Epithelial cell of esophagus (primary cell): ENCODE measurements at places on chromosomes 7 and 10.

- DNase-seq, result no peak
These were observed 155.5 kb upstream of the LRGUK start for GRCh38 chr7:133971625-133972024.

DNA sequence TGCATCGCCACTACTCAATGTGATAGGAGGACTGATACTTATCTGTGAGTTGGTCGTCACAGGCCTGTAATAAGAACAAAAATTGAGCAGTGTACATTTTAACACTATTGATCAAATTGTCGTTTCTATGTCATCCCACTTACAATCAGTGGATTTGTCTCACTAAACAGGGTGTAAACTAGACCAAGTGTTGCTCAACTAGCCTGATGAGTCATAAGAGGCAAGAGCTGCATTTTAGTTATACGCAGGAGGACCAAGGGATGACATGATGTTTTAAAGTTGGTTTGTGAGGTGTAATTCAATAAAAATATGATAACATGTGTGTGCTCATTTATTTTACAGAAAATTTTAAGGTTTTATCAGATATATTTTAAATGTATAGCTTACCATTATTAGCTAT lies 1239.2 kb downstream of the REEP3 start:
- peak; percentile 50 for DNase-seq

GRCh38 chr10:101682172-101682825 lies 12.7 kb downstream of the FBXW4 start:
- no peak for DNase-seq

GRCh38 chr10:10959666-10960065 lies 58.0 kb upstream of the CELF2 start:
- DNase-seq, result no peak

- DNase-seq, result peak; percentile 38
These were observed 58.7 kb downstream of the CYP51A1 start for GRCh38 chr7:92075455-92076158.

DNA sequence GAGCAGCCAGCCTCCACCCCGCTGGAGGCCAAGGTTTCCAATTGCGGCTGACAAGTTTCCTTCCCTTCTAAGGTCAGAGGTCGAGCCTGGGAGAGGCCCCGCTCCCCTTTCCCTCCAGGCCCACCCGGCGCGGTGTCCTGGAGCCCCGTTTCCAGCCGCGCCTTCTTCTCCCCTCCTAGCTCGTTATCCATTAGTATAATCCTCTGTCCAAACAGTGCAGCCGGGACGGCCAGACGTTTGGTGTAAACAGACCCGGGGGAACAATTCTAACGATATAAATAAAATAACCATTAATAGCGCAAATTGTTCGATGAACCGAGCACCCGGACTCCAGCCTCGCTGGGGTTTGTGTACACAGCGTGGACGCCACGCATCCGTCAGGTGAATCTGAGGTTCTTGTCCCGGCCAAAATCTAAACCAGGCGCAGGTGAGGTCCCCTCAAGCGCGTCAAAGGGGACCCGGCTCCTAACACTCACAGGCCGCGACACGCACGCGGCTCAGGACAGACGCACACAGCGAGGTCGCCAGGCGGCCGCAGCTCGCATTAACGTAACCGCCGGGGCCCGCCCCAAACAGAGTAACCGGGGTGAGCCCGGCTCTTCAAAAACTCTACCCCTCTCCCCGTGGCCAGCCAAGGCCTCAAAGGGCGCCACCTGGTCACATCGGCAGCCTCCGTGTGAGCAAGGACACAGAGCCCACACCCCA lies 10.8 kb upstream of the NKX2-3 start:
- DNase-seq, result no peak

DNA sequence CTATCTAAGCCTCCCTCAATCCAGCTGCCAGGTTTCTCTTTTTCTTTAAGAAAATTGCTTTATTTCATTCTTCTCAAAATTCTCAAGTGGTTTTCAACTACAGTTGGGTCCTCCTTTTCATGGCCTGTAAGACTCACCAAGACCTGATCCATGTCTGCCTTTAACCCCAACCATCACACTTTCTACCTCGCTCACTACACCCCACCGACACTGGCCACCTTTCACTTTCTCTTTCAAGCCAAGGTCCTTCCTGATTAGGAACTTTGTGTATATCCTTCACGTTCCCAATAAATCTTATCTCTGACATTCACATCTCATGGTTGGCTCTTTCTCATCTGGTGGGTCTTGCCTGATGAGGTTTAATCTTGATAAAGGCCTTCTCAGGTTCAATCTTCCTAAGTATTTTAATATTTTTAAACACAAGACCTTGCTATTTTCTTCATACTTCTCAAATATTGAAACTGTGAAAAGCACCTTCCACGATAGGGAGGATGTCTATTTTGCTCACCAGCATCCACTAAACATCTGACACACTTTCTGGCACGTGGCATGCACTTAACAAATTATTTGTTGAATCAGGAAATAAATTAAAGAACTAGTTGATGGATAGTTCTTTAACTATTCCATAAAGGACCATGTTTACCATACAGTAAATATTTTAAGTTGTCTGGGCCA lies 624.8 kb downstream of the GRID1 start:
- no peak for DNase-seq

DNA sequence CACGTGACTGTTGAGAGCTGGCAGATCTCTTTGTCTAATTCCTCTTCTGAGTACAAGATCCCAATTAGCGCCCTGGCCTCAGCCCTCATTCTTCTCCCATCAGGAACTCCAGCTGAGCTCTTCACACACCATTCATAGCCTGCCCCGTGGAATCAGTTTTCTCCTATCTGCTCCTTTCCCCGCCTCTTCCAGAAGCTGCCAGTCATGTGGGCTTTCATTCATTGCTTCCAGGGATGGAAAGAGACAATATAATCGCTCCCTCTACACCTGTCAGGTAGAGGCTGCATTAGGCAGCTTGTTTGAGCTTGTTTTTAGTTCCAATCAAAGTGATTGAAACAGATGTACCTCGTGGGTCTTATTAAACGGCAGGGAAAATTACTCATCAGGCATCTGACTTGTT lies 515.8 kb downstream of the TYW1 start:
- DNase-seq, result no peak

DNA sequence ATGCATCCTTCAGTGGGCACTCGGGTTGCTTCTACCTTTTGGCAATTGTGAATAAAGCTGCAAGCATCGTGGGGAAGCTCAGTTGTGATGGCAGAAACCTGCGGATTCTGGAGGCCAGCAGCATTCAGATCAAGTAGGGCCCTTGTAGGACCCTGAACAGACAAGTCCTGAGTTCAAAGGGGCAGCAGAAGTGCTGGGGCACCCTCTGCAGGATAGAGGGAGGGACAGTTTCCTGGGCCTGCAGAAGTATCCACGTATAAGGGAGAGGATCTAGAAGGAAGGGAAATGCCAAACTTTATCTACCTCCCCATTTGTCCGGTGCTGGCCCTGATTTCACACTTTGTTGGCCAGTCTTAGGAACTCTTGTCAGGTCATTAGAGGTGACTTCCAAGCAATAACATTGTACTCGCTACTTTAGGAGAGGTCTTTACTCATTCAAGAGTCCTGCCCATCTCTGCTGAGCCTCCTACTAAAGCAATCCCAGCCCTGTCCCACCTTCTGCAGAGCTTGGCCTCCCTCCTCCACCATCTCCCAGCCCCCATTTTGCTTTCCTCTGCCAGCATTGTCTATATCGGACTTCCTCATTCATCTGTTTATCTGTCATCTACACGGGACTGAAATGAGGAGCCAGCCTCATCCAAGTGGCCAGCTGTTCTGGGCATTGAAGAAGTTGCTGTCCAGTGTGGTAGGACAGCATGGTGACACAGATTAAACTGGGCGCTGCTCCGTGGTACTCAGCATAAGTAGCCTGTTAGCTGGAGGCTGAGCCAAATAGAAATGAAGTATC lies 26.6 kb upstream of the R3HCC1L start:
- no peak for DNase-seq

- no peak for DNase-seq
These were observed 8.6 kb downstream of the KCNH2 start for GRCh38 chr7:150969475-150969874.

DNA sequence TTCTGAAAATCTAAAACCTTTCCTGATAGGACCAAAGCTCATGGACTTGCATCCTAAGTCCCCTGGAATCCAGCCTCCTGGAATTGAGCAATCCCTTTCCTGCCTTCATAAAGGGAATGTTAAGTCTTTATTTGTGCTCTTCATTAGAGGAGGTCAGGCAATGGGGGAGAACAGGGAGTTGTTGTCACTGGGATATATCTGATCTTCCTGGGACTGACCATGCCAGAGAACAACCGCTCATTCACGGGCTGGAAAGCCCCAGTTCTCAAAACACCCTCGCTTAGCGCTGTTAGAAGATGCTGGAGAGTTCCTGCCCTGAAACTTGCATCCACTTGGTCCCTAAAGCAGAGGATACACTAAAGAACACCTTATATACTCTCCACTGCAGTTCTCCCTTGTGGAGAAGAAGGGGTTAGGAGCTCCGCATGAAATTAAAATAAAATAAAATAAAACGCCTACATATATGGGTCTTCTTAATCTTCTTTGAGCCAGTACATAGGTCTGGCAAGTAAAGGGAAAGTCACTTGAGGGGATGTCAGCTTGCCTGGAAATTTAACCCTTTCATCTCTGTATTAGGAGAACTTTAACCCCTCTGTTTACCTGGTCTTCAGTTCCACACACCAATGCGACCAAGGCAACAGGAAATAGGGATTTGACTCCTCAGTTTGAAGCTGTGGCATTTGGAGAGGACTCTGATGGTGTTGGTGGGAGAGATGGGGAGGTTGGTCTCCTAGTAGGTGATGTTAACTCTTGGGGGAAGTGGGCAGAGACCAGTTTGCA lies 1.2 kb downstream of the SORCS1 start:
- no peak for DNase-seq

GRCh38 chr7:95209788-95210187 lies 114.5 kb downstream of the PON1 start:
- no peak for DNase-seq

- peak; percentile 75 for DNase-seq
These were observed 115.8 kb downstream of the SORBS1 start for GRCh38 chr10:95445223-95445836.

DNA sequence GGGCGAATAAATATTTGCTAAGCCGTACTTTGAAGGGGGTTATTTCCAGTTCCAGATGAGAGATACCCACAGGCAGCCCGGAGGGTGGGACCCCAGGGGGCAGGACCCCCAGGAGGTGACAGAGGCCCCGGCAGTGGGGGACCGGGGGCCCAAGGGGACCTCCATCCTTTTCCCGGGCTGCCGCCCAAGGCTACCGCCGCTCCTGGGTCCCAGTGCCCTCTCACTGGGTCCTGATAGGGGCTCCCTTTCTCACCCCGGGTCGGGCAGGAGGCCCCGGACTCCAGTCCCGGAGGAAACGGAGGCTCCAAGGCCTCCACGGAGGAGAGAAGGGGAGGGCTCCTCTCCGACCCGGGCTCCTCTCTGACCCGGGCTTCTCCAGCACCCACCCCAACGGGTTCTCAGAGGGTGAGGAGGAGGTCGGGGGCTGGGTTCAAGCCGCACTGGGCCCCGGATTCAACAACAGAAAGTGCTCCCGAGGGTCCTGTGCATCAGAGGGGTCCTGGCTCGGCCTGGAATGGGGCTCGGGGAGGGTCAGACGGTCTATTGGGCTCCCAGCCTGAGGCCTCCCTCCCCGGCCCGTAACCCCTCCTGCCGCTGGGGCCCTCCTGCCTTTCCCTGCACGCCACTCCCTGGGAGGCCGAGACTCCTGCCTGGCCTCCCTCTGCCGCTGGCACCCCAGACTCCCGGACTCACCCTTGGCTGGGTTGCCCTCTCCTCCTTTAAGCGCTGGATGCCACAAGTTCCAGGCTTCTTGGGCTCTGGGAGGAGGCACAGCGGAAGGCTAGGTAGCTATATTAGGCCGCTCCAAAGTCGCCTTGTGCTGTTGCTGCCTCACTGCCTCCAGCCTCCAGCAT lies 62.5 kb downstream of the ZNF37A start:
- DNase-seq, result no peak

DNA sequence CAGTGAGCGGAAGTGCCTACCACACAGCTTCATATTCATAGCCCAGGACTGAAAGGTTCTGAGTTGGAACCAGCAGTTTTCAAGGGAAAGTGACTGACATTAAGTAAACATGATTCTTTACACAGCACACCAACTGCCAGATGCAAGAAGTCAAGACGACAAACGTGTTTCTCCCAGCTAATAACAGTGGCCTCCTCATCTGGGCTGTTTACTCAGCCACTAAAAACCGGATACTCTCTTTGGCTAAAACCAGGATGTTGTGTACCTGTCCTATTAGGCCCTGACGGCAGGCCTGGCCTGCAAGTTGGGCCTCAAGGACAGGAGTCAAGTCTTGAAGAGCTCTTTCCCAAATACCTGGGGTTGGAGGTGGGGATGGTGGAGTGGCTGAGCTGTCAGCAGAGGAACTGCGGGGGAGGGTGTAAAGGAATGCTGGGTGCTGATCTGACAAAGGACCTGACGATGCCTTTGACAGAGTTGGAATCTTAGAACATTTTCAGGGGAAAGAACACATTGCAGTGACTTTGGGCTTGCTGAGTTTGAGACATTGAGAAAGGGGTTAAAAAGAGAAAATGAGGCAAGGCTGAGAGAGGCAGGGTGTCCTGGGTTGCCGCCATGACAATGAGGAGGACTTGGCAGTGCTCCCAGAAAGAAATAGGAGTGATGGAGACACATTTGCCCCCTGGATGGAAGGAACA lies 57.7 kb downstream of the STEAP1B start:
- DNase-seq, result no peak

GRCh38 chr10:20767028-20767427 lies 130.1 kb downstream of the NEBL start:
- DNase-seq, result peak; percentile 55

DNA sequence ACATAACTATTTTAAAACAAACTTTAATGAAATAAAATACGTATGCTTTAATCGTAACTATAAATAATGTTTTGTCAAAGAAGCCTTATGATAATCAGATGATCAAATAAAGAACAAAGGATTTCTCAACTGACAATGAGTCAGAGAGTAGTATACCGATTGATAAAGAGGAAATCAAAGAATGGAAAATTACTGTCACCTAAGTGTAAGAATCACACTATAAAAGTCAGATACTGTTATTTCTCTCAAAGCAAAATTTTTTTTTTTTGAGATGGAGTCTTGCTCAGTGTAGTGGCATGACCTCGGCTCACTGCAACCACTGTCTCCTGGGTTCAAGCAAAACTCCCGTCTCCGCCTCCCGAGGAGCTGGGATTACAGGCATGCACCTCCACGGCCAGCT lies 18.8 kb downstream of the DNAJC2 start:
- DNase-seq, result no peak

- no peak for DNase-seq
These were observed 41.4 kb downstream of the VAX1 start for GRCh38 chr10:117096599-117097201.
